ENCODE measurements at places on chromosomes 16 and 17.

- DNase-seq, result no peak
Observed at GRCh38 chr16:10556236-10556635, 24.2 kb downstream of the EMP2 start.

- no peak for DNase-seq
Observed at GRCh38 chr17:3817851-3818605, 17.0 kb upstream of the ITGAE start.

DNA sequence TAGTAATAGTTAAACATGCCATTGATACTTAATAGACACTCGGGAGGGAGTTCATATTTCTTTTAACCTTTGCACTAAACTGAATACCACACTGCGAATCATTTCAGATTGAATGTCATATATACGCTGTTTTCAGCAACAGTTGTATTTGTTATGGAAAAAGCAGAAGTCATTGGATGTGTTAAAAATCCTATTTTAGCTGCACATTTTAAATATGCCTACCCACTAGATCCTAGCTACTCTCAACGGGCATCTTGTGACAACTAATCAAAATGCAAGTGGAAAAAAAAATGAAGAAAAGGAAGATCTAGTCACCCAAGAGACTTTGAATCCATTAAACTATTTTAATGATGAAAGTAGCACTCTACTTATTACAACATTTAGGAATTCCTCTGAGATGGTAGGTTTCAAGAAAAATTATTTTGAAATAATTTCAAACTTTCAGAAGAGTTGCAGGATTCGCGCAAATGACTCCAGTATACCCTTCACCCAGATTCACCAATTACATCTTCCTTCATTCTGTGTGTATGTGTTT is 51.4 kb upstream of the MNT start:
- no peak for DNase-seq

DNA sequence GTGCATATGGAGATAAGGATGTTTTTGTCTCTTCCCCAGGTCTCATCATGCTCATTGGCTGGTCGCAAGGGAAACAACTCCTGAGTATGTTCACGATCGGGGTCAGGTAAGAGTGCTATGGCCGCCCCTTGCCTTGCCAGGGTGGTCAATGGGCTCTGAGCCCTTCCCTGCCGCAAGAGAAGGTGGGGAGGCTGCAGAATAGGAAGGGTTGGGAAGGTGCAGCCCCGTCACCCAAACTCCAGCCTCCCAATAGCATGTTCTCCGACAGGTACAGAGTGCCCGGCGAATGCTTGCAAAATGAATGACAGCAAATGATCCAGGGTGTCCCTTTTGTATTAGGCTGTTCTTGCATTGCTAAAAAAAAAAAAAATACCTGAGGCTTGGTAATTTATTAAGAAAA is 57.4 kb downstream of the ATP2C2 start:
- no peak for DNase-seq

- no peak for DNase-seq
Observed at GRCh38 chr16:3510416-3510815, 9.6 kb downstream of the CLUAP1 start.

DNA sequence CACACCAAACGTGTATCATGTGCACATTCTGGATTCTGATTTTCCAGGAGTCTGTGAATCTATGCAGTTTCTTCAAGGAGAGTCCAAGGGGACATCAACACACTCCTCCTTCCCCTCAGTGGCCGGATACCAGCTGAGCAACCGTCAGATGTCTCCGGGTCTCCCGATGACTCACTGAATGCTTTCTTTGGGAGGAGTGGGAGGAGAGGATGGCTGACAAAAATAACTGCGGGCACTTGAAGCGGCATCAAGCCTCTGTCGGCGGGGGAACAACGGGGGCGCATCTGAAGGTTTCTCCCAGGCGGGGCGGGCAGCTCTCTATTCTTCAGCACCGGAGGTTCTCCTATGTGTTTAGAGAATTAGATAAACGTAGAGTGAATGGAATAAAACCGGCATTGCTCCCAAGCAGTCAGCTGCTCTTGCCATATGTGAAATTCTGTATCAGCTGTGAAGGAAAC is 24.6 kb upstream of the LRRC75A start:
- no peak for DNase-seq

DNA sequence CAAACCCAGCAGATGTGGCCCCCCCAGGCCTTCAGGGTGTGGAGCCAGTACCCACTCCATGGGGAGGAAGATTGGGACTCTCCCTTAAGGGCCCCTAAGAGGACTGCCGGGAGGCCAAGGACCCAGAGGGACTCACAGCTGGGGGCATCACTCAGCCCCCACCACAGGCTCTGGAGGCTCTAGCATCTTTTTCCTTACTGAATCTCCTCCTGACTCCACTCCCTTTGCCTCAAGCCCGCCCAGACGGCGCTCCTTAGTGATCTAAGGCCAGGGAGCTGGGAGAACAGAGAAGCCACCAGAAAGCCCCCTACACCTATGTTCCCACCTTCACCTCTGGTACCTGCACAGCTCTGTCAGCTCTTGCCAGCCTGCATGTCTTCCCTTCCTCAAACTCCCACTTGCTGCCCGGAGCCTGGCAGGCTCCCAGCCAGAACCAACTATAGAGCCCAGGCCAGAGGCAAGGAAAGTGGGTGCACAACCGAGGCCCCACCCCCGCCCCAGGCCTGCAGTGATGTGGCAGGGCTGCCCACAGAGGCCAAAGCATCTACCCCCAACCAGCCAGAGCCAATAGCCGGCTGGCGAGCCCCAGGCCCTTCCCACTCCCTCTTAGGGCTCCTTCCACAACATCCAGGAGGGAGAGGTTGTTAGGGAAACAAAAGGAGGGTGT is 22.3 kb upstream of the MPO start:
- DNase-seq, result no peak
